ENCODE measurements at places on chromosomes 3 and 15.

GRCh38 chr3:148077318-148077923, 620.3 kb upstream of the AGTR1 start:
- DNase-seq: no peak

DNA sequence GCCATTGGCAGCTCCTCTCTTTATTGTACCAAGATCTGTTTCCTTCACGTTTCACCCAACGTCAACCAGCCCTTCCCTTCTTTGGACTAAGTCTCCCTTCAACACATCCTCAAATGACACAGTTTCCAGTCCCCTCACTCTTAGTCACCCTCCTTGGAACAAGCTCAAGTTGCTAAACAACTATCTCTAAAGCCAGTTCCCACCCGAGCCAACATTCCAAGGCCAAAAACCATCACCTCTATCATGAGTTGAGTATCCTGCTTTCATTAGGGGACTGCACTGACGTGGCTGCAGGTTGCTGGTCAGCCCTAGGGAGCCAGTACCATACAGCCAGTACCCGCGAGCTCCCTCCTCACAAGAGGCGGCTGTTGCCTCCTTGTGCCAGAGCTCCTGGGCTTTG, 73.8 kb downstream of the LIPC start:
- DNase-seq: no peak

- DNase-seq: no peak
These were observed 55.0 kb downstream of the GOLIM4 start for GRCh38 chr3:168040607-168041208.

DNA sequence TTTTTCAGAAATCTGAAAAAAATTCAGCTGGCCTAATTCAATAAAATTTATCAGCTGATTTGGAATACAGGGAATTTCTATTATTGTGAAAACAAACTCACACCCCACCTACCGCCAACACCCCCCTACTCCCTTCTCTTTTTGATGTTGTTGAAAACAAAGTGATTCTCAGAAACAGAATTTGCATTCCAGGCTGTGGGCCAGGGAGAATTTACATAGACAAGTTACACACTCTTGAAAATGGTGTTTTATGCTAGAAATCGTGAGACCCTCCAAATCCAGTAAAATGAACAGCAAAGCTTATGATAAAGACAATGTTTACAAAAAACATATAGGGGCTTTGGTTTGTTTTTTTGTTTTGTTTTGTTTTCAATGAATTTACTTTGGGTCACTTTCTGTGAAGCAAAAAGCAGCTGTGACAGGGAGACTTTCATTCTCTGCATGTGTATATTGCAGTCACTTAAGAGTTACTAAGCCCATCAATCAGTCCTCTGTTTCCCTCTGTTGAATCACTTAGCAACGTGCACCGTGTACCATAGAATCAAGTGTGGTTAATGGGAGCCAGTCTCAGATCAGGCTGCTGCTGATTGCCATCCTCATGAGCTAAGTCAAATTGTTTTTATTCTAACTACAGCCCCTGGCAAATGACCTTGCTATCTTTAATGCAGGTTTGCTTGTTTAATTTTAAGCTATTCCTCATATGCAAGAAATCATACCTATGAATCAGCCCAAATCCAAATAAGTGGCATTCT, 159.8 kb downstream of the ALCAM start:
- no peak for DNase-seq

- DNase-seq: peak; percentile 66
These were observed at the start of gene IDH2 for GRCh38 chr15:90101969-90102890. Gene IDH2 (minus strand): TSS chr15:90102468. CDS start chr15:90102390, 78 bp downstream.

GRCh38 chr3:57169108-57169507, 4.0 kb upstream of the IL17RD start:
- DNase-seq: no peak

- DNase-seq: no peak
These were observed 26.2 kb upstream of the LRRC3B start for GRCh38 chr3:26596335-26596734.

- DNase-seq: no peak
These were observed 7.3 kb downstream of the ST3GAL6 start for GRCh38 chr3:98770261-98771039.

- no peak for DNase-seq
These were observed 531 bp downstream of the LZTFL1 start for GRCh38 chr3:45841420-45841756.

DNA sequence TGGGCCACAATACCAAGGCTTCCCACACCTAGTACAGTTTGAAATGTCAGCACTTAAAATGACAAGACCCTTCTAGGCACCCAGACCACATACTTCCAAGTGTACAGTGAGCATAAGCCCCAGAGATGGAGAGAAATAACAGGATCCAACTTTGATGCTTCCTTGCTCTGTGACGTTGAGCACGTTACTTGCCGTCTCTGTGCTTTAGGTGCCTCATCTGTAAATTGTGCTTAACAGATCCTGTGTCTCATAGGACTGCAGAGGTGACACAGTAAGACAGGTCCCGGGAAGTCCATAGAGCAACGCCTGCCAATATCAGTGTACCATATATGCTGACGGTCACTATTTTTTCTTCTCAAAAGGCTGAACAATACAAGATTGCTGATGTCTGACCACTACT, 59.1 kb downstream of the LRIG1 start:
- DNase-seq: no peak

- DNase-seq: no peak
These were observed 88.8 kb downstream of the CLASP2 start for GRCh38 chr3:33629219-33629618.

GRCh38 chr3:21621181-21621651, 129.8 kb downstream of the ZNF385D start:
- DNase-seq: no peak

DNA sequence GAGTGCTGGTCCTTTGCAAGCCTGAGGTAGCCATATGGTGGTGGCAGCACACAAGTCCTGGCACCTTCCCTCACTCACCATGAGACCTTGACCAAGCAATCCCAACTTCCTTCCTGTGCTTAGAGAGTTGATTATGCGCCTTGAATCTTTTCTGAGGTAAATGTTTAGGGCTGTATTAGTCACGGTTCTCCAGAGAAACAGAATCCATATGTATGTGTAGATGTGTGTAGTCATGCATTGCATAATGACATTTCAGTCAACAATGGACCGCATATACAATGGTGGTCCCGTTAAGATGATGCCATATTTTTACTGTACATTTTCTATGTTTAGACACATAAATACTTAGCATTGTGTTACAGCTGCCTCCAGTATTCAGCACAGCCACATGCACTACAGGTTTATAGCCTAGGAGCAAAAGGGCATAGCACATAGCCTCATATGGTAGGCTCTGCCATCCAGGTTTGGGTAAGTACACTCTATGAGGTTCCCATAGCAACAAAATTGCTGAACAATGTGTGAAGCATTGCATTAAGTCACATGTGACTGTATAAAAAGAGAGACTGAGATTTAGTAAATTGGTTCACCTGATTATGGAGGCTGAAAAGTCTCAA, 20.2 kb upstream of the NUP210 start:
- no peak for DNase-seq

- DNase-seq: no peak
These were observed 7.9 kb upstream of the TNK2 start for GRCh38 chr3:195916291-195916690.

DNA sequence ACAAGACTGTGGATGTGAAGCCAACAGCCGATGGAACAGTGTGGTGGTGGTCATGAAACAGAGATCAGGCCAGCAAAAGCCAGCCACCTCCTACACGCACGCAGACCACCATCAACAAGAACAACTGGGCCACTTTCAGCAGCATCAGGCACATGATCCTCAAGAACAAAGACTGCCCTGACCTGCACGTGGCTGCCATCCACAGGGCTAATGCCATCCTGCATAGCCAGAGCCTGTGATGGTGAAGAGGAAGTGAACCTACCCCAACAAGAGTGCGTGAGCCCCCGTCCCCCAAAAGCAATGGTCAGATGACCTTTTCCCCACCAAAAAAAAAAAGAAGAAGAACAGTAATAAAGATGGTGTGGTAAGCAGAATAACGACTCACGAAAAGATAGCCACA, 62.6 kb downstream of the AQP9 start:
- no peak for DNase-seq

- DNase-seq: no peak
These were observed 20.2 kb upstream of the GPX1 start for GRCh38 chr3:49378249-49378895.

DNA sequence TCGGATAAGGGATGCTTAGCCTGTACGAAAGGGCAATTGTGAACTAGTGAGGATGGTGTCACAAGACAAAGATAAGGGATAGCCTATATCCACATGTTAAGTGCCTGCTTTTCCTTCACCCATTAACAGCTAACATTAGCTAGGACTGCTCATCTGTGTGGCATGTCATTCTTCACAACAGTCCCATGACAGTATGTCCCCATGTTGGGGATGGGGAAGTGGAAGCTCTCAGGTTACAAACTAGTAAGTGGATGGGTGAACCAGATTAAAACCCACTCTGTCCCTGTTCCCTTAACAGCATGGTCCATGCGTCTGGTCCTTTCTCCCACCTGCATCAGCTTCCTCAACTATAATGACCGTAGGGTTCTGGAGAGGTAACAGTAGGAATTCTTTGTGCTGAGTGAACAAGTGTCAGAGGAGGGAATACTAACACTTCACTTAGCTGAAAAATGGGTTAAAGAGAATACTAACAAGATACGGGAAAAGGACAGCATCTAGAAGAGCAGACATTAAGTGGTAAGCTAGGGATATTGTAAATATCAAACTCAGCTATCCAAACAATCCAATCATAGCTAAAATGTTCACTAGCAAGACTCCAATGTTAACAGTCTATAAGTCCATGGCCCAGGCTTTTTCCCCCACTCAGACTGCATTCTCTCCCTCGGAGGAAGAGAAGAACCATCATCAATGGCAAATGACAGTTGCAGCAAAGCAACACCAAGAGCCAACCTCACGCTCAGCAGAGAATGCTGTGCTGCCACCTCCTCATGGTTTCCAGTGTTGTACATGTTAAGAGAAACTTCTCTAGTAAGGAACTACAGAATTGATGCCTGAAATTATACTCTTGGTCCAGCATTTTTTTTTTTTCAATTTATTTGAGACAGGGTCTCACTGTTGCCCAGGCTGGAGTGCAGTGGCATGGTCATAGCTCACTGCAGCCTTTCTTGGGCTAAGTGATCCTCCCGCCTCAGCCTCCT, 5.0 kb downstream of the RPLP1 start:
- no peak for DNase-seq

GRCh38 chr15:74768099-74768770, 13.6 kb upstream of the CSK start:
- DNase-seq: no peak

GRCh38 chr15:65211482-65211982, 259 bp upstream of the CILP start:
- no peak for DNase-seq

- no peak for DNase-seq
These were observed 661 bp upstream of the PARP14 start for GRCh38 chr3:122679882-122680474.

DNA sequence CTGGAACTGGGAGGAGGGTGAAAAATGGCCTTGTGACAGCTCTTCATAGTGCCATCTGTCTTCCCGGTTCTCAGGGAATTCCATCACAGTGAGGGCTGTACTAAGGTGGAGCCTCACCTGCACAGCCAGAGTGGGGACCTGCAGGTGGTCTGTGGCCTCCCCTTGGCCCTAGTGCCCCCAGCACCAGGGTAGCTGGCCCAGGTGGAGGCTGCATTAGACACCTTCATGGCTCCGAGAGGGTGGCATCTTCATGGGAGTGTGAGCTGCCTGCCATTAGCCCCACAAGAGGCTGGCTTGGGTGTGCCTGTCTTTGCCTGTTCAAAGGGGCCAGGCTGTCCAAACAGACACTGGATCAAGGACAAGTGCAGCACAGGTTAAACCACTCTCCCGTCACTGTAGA, 95.5 kb upstream of the PRR23E start:
- no peak for DNase-seq

- no peak for DNase-seq
These were observed 32.5 kb upstream of the GOLGA8A start for GRCh38 chr15:34470091-34470490.

DNA sequence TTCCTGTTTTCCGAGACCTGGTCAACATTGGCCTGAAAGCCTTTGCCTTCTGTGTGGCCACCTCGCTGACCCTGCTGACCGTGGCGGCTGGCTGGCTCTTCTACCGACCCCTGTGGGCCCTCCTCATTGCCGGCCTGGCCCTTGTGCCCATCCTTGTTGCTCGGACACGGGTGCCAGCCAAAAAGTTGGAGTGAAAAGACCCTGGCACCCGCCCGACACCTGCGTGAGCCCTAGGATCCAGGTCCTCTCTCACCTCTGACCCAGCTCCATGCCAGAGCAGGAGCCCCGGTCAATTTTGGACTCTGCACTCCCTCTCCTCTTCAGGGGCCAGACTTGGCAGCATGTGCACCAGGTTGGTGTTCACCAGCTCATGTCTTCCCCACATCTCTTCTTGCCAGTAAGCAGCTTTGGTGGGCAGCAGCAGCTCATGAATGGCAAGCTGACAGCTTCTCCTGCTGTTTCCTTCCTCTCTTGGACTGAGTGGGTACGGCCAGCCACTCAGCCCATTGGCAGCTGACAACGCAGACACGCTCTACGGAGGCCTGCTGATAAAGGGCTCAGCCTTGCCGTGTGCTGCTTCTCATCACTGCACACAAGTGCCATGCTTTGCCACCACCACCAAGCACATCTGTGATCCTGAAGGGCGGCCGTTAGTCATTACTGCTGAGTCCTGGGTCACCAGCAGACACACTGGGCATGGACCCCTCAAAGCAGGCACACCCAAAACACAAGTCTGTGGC, 16.9 kb downstream of the TMEM43 start:
- DNase-seq: no peak

GRCh38 chr3:122169911-122170310, 13.6 kb upstream of the CASR start:
- no peak for DNase-seq

- DNase-seq: no peak
These were observed 81.5 kb downstream of the PEX5L start for GRCh38 chr3:179955286-179955685.

- DNase-seq: no peak
These were observed 13.1 kb upstream of the SLC35G2 start for GRCh38 chr3:136805795-136806194.

DNA sequence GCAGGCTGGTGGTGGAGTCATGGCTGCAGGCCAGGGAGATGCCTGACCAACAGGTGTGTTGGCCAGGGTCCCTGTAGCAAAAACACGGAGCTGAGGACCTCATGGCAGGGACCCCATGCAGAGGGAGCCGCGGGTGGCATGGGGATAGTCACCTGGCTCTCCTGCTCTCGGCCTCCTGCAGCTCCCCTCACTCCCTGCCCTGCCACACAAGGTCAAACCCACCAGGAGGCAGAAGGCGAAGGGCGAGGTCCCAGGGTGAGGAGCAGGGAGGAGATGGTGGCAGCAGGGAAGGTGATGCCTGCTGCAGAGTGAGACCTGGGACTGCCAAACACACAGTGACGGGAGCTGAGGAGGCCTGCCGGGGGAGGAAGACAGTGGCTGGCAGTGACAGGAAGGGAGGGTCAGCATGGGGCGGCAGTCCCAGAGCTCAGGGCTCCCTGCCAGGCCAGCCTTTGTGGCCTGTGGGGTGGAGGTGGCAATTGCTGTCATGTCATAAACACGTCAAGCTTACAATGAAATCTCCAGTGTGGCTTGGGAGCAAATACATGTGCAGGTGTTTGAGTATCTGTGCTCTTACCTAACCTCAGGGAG, 144.3 kb downstream of the TJP1 start:
- DNase-seq: no peak

GRCh38 chr3:126419886-126420786, 25.4 kb downstream of the CFAP100 start:
- no peak for DNase-seq

- no peak for DNase-seq
These were observed 19.3 kb downstream of the SLC51A start for GRCh38 chr3:196235452-196236122.

GRCh38 chr3:127324913-127325628, 37.2 kb upstream of the PRR20G start:
- DNase-seq: no peak

All from stimulated activated CD8-positive, alpha-beta memory T cell treated with anti-CD3 and anti-CD28 coated beads, Interleukin-4, amount 100 ng/mL, for 24 hours (primary cell).